ENCODE measurements at places on chromosomes 5 and 9.

DNA sequence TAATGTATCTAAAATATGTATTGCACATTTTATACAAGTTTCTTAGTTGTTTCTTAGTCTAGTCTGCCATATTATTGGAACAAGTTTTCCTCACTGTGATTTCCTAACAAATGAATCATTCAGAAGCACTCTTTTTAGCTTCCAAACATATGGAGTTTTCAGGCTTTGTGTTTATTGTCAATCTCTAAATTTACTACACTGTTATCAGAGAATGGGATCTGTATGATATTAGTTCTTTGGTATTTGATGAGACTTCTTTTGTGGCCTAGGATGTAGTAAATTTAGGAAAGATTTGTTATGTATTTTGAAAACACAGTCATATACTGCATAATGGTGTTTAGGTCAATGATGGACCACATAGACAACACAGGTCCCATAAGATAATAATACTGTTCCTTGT is 25.7 kb downstream of the SREK1IP1 start:
- DNase-seq, result no peak

GRCh38 chr5:32369542-32370155 is 56.9 kb upstream of the MTMR12 start:
- no peak for DNase-seq

- no peak for DNase-seq
Observed at GRCh38 chr5:8057769-8058168, 188.8 kb downstream of the MTRR start.

DNA sequence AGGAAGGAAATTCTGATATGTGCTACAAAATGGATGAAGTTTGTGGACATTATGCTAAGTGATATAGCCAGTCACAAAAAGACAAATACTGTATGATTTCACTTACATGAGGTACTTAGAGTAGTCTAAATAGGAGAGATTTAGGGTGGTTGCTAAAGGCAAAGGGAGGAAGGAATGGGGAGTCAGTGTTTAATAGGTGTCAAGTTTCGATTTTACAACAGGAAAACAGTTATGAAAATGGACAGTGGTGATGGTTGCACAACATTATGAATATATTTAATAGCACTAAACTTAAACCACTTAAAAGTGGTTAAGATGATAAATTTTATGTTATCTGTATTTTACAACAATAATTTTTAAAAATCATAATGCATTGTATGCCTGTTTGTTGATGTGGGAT is 40.4 kb upstream of the ECM2 start:
- no peak for DNase-seq
